ENCODE measurements at places on chromosomes 4 and X.

GRCh38 chrX:7086384-7086783 is 61.1 kb upstream of the STS start:
- no peak for DNase-seq

GRCh38 chrX:46572340-46572936 is 1.1 kb upstream of the CHST7 start:
- peak; percentile 47 for DNase-seq

GRCh38 chrX:39815631-39816030 is 282.1 kb downstream of the BCOR start:
- no peak for DNase-seq

- DNase-seq, result no peak
These were observed 123.0 kb downstream of the ENPP6 start for GRCh38 chr4:184094532-184095159.

- DNase-seq, result no peak
These were observed 363.6 kb upstream of the FAM241A start for GRCh38 chr4:111781611-111782010.

- no peak for DNase-seq
These were observed 10.9 kb upstream of the UBE2K start for GRCh38 chr4:39687014-39687413.

- DNase-seq, result no peak
These were observed 3.2 kb downstream of the CAMK2D start for GRCh38 chr4:113758372-113758771.

- DNase-seq, result peak; percentile 2
These were observed at the start of gene PRSS48 for GRCh38 chr4:151276787-151277562. PRSS48 (plus strand) TSS chr4:151277161; CDS start chr4:151277173, 12 bp downstream.

GRCh38 chr4:92646826-92647225 is 343.1 kb downstream of the GRID2 start:
- no peak for DNase-seq

DNA sequence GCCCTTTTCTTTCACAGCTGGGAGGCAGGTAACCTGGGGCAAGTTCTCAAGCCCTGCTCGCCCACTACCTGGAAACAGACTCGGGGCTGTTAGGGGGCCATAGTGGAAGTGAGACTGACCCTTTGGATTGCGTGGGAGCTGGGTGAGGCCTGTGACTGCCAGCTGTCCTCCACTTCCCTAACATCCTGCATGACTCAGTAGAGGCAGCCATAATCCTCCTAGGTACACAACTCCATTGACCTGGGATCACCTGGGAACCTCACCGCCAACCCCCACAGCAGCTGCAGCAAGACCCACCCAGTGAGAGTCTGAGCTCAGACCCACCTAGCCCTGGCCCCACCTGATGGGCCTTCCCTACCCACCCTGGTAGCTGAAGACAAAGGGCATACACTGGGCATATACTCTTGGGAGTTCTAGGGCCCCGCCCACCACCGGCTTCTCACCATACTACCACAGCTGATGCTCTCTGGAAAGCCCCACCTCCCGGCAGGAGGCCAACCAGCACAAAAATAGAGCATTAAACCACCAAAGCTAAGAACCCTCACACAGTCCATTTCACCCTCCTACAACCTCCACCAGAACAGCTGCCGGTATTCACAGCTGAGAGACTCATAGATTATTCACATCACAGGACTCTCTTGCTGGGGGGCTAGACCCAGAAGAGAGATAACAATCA is 61.1 kb upstream of the DCTD start:
- no peak for DNase-seq

GRCh38 chr4:145681956-145682355 is 2.0 kb downstream of the C4orf51 start:
- no peak for DNase-seq

DNA sequence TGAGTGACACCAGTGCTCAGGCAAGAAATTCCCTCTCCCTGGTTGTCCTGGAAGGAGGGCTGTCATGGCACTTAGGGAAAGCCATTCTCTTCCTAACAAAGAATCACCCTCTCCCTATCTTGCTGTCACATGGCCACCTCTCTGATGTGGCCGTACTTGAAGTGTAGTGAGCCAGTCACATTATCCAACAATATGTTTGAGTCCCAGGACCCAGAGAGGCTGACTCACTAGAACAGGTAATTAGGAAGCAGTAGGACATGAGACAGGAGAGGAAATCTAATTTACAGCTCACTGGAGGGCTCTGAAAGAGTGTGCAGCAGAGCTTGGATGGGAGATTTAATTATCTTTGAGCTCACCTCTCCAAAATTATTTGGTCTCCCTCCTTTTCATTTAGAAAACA is 299.1 kb downstream of the ARHGAP24 start:
- DNase-seq, result no peak

DNA sequence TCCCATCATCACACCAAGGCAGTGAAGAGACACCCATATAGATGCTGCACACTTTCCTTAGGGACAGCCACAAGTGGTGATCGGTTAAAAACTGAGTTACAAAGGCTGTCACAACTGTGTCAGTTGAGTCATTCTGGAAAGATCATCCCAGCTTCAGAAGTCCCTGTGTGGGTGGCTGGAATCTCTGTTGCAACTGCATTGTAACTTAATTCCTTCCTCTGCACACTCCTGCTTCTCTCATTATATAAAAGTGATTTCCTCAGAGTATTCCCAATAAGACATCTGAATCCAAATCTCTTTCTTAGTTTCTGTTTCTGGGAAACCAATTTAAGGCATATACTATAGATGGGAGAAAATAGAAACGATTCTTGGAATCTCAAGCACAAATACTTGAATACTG is 88.1 kb downstream of the FSTL5 start:
- DNase-seq, result no peak

DNA sequence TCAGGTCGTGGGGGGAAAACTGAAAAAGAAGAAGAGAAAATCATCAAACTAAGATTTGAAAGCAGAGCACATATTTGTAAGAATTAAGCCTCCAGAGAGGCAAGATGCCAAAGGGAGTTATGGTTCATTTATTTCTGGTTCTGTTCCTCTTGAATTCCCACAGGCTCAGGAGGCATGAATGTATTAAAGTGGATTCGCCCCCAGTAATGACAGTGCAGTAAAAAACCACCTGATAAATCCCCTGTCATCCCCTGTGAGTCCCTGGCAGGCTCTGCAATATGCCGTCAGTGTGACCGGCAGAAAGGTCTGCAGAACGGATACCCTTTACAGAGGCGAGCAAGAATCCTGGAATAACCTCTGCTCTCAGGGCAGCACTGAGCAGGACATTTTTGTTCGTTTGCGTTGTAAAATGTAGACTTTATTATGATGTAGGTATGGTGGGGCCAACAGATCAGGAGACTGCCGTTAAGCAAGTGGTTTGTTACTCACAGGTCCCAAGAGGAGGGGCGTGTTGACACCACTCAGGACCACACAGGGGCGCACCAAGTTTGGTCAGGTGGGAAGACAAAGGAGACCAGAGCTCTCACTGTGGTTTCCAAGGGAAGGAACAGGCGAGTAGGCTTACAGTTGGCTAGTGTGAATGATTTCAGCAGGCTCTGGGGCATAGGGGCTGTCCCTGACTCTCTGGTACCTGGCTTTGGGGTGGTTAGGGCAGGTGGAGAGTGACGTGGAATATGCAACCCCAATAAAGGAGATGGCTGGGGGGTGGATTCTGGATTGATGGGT is 75.3 kb downstream of the DHRSX start:
- no peak for DNase-seq

DNA sequence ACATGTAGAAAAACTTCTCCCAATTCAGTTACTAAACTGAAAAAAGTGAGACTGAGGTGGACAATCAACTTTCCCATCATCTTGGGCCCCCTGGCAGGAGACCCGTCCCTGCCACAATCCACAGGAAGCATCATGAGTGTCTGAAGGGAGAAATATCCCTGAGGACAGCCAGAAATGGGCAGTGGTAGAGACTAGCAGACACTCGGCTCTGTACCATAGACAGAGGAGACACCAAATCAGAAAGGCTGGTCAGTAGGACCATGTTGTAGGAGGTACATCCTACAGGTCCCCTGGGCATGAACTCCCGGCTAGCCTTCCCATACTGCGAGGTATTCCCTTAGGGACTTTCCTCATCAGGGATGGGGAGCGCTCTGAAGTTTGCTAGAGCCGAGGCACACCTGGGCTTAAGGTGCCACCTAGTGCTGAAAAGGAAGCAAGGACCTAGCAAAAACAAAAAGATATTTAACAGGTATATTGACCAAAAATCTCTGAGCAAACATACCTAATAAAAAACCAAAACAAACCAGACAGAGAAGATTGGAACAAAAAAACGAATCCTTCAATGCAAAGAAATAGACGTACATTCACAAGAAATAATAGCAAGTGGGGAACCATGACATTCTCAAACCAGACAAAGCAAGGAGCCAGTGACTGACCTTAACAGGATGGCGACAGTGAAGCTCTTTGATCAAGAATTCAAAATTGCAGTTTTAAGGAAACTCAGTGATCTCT is 55.6 kb downstream of the HAUS3 start:
- no peak for DNase-seq

DNA sequence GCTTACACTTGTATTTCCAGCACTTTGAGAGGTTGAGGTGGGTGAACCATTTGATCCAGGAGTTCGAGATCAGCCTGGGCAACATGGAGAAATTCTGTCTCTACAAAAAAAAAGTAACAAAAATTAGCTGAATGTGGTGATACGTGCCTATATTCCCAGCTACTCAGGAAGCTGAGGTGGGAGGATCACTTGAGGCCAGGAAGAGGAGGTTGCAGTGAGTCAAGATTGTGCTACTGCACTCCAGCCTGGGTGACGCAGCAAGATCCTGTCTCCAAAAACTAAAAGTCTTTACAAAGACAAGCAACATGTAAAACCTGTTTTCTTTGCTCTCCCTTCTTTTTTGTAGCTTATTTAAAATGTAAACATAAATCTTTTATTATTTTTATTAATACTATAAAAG is 1156.1 kb downstream of the FAT4 start:
- DNase-seq, result no peak

DNA sequence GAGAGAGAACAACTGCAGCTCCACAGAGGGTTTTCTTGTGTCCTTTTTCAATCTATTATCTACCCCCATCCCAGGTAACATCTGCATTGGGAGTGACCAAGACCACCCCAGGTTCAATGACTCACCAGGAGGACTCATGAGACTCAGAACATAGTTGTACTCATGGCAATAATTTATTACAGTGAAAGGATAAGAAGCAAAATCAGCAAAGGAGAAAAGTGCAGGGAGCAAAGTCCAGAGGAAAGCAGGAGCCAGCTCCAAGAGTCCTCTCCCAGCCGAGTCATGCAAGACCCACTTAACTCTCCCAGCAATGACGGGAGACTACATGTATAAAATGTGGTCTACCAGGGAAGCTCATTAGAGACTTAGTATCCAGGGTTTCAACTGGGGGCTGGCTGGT is 129.5 kb upstream of the RBPJ start:
- no peak for DNase-seq

DNA sequence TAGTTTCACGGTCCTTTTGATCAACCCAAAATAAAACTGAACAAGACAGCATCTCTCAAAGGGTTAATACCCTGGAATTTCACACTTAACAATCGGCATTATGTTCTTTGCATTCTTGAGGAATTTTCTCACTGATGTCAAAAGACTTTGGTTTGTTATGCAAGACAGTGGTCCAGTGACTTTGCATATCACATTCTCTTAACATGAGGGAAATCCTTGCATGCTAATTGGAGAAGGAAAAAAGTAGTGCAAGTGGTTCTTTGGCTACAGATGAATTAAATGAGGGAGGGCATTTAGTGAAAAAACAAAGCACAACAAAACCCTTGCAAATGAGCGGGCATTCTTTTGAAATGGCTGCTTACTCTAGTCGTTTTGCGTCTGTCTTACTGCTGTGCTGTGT is 105.1 kb upstream of the LIMCH1 start:
- no peak for DNase-seq

DNA sequence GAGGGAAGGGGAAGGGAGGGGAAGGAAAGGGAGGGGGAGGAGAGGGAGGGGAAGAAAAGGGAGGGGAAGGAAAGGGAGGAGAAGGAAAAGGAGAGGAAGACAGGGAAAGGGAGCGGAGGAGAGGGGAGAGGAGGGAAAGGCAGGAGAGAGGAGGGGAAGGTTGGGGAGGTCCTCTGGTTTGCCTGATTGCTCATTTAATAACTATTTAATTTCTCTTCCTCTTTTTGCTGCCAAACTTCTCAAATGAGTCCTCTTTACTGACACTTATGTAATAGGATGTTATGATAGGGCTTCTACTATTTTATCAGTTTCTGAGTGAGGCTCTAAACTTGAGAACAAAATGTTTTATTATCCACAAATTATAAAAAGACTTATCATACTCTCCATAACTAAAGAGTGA is 35.4 kb upstream of the PPA2 start:
- DNase-seq, result no peak

DNA sequence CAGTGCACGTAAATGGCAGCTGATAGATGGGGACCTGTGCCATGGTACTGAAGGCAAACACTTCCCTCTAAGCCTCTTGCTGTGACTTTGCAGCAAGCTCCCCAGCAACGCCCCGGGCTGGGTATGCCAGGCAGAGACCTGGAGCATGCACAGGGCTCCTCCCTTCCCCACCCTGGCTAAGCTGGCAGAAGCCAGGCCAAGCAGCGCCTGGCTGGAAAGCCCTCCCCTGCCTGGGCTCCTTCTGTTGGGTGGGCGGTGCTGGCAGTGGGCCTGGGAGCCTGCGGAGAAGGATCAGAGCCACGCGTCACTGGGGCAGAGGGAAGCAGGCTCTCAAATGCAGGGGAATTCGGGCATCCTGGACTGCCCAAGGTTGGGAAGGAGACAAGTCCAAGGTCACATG is 3.6 kb downstream of the ATP2B3 start:
- DNase-seq, result no peak

GRCh38 chrX:30822068-30822681 is 66.9 kb downstream of the TAB3 start:
- DNase-seq, result no peak

- no peak for DNase-seq
These were observed 444.6 kb downstream of the STIM2 start for GRCh38 chr4:27305246-27305645.

DNA sequence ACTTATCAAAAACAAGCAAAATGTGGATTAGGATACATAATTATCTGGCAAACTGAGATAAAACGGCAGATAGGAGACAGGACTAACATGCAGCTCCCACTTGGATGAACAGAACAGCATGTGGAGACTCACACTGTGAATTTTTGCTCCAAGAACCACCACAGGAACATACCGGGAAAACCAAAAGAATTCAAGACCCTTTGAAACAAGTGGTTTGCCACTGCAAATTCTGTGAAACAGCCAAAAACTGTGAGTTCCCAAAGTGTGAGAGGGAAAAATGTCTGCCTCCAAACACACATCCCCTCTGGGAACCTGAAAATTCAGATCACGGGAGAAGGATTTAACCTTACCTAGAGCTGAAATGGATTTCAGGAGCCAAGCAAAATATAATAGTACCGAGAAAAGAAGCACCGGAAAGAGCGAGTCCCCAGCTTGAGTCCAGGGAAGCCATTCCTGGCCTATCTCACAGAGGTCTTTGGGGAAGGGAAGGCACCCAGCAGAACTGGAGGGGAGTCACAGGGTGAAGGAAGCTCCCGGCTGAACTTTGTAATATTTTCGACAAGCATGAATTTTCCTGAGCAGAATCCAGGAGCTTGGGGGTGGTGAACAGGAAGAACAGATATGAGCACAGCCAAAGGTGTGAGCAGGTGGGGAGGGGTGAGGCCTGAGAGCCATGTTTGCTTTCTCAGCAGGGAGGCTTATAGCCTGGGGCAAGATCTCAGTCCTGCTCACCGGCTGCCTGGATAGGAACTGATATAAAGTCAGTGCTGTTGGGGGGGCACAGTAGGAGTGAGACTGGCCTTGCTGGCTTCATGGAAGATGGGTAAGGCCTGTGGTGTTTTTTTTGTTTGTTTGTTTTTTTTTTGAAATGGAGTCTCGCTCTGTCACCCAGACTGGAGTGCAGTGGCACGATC is 23.9 kb downstream of the MANBA start:
- DNase-seq, result no peak

Measured in stimulated activated naive CD4-positive, alpha-beta T cell treated with Interleukin-2 at 50 U/mL for 16 hours (primary cell).